Inflammatory macrophage treated with lipopolysaccharide for 4 hours (primary cell): ENCODE measurements at places on chromosomes 11 and 22.
A peak's percentile ranks its signal among the peaks of the same experiment; 100 is the strongest.

DNA sequence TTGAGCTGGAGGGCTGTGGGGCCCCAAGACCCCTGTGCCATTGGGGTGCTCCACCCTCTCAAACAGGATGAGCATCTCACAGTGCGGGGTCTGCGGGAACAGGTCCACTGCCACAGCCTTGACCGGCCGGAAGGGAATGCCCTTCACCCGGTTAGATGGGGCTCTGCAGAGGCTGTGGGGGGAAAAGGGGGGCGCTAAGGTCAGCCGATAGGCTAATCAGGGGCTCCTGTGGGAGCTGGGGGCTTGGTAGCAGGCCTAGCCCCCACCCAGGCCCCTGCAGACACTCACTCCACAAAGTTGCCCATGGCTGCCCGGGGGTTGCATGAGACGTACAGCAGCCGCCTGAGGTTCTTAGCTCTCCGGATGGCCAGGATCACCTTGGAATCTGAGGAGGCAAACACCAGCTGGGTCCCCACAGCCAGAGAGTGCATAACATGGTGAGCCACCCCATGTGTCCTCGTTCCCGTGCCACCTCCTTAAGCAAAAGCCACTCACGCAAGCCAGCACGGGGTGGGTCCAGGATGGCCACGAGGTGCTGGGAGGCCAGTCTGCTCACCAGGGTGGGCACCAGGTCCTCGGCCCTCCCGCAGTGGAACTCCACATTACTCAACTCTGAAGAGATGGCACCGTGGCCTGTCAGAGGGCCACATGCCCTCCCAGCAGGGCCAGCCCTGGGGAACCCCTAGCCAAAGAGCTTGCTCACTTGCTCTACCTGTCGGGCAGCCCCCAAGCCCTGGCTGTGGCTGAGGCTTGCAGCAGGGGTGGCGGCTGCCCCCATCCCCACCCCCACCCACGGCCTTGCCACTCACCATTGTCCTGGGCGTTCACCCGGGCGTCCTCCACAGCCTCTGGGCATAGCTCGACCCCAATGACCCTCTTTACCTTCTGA, 3.0 kb upstream of the RANBP1 start:
- DNase-seq, result no peak

DNA sequence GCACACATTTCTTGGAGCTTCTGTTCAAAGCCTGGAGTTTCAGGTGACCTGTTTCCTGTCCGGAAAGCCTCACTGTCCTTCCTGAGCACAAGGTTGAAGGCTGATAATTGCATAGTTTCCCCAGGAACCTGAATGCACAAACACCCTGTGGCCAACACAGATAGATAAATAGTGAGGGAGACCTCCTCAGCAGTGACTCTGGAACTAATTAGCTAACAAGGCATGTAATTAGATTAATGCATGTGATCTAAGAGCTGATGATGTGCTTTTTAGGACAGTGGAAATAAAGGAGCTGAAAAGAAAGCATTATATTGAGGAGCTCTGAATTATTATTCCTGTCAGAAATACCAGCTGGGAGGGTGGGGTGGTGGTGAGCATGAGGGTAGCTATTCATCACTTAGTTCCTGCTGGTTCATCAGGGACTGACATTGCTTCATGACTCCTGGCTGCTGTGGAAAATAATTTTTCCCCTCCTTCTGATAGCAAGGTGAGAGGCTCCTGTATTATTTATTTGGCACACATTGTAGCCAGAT, 101.1 kb downstream of the NELL1 start:
- no peak for DNase-seq

GRCh38 chr11:75856912-75857311, 41.9 kb downstream of the UVRAG start:
- DNase-seq, result no peak

GRCh38 chr11:19433367-19433766, 192.6 kb upstream of the E2F8 start:
- DNase-seq, result no peak

- peak; percentile 55 for DNase-seq
Measured at GRCh38 chr11:95318498-95318897, 87.5 kb upstream of the SESN3 start.

- DNase-seq, result no peak
Measured at GRCh38 chr11:133659538-133660201, 127.4 kb upstream of the OPCML start.

DNA sequence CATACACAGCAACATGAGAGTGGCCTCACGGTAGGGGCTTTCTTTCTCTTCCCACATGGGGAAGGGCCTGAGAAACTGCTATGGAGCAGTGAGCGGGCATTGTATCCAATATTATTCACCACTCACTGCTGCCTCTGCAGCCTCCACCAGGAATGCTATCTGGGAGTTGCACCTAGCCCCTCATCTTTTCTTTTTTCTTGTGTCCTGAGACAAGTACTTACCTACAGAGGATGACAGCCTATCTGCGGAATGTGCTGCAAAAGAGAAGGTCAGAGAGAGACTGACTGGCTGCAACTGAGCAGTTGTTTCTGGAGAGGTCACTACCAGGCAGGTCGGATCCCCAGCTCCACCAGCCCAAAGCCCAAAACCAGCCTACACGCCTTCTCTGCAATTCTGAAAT, 52.1 kb upstream of the HTATIP2 start:
- DNase-seq, result no peak

- no peak for DNase-seq
Measured at GRCh38 chr11:100929377-100929776, 200.2 kb downstream of the PGR start.

GRCh38 chr11:95512177-95512576, 277.4 kb downstream of the FAM76B start:
- no peak for DNase-seq

- DNase-seq, result no peak
Measured at GRCh38 chr11:104819603-104820002, 78.7 kb downstream of the CASP12 start.

DNA sequence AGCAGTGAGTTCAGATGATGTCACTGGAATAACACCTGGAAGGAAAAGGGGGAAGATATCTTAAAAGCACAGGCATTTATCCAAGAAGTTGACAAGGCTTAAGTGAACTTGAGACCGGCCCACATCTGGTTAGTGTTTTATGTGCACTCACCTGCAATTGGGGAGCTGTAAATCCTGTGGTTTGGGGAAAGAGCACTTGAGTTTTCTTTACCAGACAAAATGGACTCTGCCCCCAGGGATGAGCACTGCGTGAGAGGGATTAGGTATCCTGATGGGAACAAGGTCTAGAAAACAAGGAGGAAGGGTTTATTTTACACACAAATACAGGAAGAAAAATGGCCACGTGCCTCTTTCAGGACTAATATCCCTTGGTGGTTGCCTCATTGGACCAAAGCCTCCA, 15.2 kb downstream of the E2F8 start:
- DNase-seq, result no peak

GRCh38 chr11:110972640-110973039, 260.4 kb upstream of the ARHGAP20 start:
- peak; percentile 84 for DNase-seq

GRCh38 chr11:36540998-36541397, 26.8 kb upstream of the RAG1 start:
- peak; percentile 74 for DNase-seq

- peak; percentile 56 for DNase-seq
Measured at GRCh38 chr11:70153133-70153727, 49.9 kb upstream of the FADD start.
